Stimulated activated CD4-positive, alpha-beta T cell treated with anti-CD3 and anti-CD28 coated beads, Interleukin-2, amount 100 ng/mL, for 24 hours (primary cell): ENCODE measurements at places on chromosomes 2 and 18.

- no peak for DNase-seq
Observed at GRCh38 chr2:50181212-50181611, 850.7 kb downstream of the NRXN1 start.

DNA sequence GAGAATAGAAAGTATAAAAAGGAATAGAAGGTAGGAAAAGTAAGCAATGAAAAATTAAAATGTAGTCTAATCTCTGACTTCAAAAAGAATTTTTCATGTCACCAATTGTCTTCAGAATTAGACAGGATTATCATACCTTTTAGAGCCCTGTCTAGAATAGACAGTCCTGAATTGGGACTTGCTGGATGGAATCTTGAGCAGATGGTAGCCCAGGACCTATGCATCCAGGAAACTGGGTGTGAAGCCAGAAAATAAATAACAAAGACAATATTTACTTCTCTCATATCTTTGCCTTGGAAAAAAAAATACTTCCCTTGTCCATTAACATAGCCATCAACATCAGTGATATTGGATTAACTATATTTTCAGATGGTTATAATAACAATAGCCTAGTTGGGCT is 97.8 kb upstream of the UNC80 start:
- DNase-seq = no peak

DNA sequence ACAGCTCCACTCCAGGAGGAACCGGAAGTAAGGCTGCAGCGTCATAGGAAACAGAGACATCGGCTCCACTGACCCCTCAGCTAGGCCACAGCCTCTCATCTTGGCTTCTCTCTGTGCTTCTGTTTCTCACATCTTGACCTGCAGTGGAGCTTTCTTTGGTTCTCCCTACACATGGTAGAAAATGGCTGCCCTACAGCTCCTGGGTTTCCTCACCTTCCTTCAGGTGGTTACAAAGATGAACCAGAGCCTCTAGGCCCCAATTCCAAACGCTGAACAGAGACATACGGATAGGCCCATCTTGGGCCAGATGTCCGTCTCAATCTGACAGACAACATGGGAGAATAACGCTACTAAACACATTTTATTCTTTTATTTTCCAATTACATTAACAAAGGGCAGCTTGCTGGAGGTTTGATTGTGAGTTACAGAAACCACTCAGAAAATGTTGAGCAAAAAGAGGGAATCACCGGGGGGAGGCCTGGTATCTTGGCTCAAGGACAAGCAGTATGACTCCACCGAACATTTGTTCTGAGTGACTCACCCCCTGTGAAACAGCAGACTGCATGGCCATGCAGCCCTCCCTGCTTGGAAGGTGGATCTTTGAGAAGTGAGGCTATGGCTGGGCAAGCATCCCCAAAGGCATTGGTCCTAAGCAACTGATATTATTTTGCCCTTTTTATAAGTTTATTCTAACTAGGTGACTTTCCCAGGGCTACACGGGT is 303.5 kb downstream of the CDCA7 start:
- no peak for DNase-seq

DNA sequence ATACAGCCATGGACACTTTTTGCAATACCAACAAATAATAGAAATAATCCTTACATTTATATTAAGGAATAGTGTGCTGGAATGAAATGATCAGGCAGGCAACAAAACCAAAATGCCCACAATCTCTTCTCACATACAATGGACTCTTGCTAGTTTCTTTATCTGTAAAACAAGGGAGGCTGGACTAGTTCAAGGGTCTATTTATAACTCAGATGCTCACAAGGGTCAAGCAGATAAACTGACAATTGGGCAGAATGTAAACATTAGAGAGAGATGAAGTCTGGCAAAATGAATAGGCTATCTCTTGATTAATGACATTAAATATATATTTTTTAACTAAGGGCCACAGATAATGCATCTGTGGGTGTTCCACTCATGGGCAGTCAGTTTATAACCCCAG is 11.4 kb downstream of the PPIL3 start:
- DNase-seq = no peak

GRCh38 chr2:20186078-20186854 is 38.7 kb downstream of the SDC1 start:
- DNase-seq = no peak
